ENCODE measurements at places on chromosomes 1 and 21.

GRCh38 chr1:86227026-86227425 lies 70.5 kb upstream of the COL24A1 start:
- no peak for DNase-seq

GRCh38 chr1:27109103-27109822 lies 45.7 kb downstream of the SLC9A1 start:
- DNase-seq = no peak

DNA sequence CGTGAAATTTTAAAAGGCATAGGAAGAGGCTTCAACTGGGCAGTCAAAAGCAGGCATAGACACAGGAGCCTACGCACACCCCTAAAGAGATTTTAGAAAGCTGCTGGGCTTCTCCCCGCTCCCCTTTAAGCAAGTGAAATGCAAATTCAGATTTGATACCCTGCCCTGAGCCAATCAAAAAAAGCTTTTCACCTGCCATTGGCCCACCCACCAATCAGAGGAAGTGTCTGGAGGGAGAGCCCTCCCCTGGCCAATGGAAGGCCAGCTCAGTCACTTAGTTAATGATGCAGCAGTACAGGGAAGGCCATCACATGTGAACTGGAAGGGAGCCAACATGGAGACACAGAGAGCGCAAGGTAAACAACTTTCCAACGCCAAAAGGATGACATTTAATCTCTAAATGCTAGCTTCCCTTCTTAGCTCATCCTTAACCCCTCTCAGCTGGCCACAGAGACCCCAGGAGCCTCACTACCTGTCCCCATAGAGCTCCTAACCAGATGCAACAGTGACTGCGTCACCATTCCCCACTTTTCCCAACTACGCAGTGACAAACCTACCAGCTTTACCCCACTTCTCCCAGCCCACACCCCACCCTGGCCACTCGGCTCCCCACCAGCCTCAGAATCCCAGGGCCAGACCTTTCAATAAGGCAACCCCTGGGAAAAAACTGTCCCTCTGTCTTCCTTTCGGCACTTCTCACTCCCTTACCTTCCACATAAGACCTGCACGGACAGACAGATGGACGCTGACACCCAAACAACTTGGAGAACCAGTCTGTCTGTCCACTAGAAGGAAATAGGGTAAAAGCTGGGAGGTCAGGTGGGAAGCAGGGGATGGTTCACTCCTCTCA lies 71.0 kb downstream of the CD46 start:
- DNase-seq = no peak

- DNase-seq = no peak
Measured at GRCh38 chr1:117632269-117633067, 26.6 kb downstream of the TENT5C start.

DNA sequence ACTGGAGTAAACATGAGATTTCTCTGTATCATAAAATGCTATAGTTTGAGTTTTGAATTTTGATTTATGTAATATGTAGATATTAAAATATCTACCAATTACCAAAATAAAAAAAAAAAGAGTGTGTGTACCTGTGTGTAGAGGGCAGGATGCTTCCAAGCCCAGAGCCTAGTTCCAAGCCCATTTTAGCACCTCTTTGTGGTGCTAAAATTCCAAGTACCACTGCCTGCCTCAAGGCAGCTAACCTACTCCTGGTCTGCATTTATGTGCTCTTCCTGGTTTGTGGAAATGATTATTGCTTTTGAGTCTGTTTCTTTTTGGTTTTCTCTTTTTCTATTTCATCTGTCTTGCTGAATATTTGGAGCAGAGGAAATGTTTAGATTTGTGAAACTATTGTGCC lies 8.7 kb upstream of the POU2F1 start:
- no peak for DNase-seq

GRCh38 chr21:42694751-42695696 lies 41.6 kb downstream of the PDE9A start:
- DNase-seq = no peak

DNA sequence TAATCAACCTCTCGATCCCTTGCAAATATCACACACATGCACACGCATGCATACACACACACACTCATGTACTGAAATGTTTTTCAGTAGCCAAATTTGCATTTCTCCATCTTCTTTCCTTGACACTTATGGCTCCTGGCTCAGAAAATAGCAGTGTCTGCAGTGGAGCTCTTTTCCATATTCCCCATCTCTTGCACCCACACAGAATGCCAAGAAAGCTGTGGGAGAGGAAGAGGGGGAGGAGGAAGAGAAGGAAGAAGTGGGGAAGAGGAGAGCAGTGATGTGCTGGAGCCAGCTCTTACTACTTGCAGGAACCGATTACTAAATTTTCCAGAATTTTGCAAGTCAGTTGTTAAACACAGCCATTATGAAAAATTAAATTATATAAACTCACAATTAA lies 9.9 kb downstream of the OPTC start:
- no peak for DNase-seq

DNA sequence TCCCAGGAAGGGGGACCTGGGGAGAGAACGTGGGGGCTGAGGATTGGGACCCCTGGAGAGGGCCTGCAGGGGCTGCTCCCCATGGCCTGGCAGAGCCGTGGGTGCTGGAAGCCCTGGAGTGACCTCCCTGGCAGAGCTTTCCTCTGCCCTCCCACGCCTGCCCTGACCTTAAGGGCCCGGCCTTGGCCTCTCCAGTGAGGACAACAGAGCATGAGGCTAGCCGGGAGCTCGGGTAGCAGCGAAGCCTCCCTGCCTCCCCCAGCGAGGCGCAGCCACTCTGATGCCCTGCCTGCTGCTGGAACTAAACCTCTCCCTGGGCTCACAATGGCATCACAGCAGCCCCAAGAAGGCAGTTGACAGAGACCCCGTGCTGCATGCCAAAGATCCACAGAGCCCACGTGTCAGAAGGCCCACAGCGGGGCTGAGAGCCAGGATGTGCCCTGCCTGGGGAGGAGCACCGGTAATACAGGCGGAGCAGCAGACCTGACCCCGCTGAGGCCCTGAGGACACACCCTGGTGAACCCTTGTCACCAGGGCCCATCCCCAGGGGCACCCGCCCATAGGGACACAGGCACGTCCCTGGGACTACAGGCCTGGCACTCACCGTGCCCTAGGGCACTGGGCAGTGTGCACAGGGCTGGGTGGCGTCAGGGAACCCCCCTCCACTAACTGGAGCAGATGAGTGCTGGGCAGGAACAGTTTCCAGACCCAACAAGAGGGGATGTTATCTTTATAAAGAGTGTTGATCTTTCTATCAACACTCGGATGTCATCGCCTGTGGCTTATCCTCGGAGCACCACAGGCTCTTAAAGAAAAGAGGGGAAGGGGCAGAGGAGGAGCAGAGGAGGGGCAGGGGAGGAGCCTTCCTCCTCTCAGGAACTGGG lies 48.4 kb downstream of the ARHGEF16 start:
- DNase-seq = no peak

GRCh38 chr1:53250325-53250724 lies 12.0 kb upstream of the MAGOH start:
- DNase-seq = no peak

DNA sequence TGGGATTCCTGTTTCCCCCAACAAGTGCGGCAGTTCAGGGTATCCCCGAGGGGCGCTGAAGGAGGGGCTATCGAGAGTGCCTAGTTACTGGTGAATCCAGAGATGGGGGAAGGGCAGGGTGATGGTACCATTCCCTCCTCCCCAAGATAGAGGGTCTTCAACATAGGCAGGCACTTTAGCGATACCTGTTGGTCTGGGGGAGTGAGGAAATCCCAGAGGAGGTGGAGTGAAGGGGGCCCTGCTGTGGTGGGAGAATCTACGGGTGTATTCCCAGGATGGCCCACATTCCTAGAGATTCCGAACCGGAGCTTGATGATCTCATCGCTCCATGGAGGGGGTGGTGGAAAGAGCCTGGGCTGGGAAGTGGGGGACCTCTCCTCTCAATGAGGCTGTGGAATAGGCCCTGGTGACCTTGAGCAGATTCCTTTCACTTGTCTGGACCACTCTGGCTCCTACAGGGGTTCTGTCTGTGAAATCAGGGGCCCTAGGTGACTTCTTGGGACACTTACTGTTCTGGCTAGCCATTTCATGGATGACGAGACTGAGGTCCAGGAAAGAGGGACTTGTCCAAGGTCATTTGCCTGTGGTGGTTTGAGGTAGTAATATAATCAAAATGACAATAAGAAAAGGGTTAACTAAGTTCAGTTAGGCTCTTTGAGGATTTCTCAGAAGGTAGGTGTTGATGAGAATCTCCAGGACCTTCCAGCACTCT lies 52.7 kb upstream of the SYNC start:
- no peak for DNase-seq

- peak; percentile 12 for DNase-seq
Measured at GRCh38 chr1:204763773-204764427, 78.4 kb upstream of the LRRN2 start.

DNA sequence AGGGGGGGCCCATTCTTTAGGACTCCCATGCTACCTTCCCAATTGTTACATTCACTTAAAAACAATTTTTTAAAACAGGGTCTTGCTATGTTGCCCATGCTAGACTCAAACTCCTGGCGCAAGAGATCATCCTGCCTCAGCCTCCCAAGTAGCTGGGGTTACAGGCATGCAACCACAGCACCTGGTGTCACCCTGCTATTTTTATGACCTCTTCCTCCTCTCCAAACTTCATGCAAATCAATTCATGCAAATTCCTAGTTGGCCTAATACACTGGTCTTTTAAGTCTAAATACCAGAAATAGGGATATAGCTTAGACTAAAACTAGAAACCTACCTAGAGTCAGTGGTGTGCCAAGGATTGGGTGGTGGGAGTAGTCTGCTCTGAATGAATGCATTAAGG lies 30.1 kb downstream of the CDKN2C start:
- DNase-seq = no peak

GRCh38 chr1:173473599-173474011 lies 3.5 kb upstream of the PRDX6 start:
- no peak for DNase-seq

DNA sequence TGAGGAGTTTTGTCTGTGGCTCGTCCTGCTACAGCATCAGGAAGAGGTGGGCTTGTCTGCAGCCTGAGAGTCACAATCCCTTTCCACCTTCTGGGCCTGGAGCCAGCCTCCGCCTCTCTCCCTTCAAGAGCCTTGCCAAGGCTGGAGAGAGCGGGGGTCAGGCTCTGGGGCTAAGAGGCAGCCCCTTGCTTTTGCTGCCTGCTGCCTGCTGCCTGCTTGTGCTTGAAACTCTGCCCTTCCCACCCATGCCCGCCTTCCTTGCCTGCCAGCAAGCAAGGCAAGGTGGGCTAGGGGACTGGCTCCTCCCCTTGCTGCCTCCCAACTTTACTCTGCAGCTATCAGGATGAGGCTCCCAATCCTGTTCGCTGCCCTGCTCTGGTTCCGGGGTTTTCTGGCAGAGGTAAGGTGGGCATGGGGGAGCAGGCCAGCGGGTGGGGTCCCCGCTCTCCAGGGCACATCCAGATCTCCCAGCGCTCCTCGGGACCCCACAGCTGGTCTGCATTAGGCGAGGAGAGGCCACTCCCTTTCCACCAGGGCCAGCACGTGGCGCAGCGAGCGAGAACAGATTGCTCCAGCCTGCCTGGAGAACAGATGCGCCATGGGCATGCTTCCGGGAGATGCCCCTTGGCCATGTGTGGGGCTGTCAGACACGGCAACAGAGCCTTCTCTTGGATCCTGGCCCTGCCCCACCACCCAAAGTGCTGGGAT lies 7.5 kb upstream of the PTPN7 start:
- DNase-seq = no peak

DNA sequence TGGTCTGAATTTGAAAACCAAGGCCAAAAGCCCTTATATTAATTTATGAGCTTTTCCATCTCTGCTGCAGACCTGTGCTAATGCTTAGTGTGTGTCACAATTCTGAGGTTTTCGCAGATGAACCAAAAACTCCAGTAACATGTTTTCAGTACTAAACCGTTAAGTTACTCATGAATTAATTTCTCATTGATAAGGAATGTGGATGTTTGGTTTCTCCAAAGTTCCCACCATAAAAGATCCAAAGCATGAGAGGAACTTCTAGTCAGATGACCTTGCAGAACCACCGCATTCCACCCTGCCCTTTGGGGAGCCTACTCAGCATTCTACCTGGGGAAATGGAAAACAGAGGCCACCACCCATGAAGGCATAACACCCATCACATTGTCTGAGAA lies 7.5 kb upstream of the LEPR start:
- peak; percentile 64 for DNase-seq

DNA sequence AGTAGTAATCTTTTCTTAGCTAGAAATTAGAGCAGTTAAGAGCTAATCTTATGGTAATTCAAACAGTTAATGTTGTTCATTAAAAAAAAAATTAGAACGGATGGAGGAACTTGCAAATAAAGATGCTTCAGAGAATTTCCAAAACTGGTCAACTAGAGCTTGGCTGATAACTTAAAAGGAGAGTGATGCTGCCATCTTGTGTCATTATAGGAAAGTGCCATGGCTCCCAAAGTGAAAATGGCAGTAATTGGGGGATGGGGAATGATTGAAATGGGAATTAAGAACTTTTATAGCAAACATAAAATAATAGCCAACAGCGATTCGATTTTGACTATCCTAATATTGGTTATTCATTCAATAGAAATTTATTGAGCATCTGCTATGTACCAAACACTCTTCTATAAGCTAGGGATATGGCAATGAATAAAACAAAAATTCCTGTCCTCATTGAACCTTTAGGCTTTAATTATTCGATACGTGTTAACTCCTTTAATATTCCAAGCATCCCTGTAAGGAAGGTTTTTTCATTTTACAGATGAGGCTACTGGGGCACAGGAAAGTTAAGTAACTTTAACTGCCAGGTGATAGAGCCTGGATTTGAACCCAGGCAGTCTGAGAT lies 5.7 kb upstream of the PLPP3 start:
- DNase-seq = peak; percentile 33

- DNase-seq = no peak
Measured at GRCh38 chr1:34896612-34897011, 32.8 kb downstream of the DLGAP3 start.

GRCh38 chr1:46516200-46516950 lies 26.7 kb downstream of the DMBX1 start:
- no peak for DNase-seq

DNA sequence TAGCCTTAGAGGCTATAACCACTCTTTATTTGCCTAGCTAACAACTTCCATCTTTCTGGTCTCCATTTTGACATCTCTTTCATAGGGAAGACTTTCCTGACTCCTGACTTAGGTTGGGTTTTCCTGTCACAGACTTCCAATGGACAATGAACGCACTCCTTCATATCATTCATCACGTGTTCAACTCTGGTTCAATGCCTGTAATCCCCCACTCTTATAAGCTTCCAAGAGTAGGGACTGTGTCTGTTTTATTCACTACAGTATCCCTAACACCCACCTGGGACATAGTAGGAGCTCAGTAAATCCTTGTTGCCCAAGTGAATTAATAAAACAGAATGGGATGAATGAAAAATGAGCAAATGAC lies 4.6 kb downstream of the SLAMF1 start:
- DNase-seq = no peak

DNA sequence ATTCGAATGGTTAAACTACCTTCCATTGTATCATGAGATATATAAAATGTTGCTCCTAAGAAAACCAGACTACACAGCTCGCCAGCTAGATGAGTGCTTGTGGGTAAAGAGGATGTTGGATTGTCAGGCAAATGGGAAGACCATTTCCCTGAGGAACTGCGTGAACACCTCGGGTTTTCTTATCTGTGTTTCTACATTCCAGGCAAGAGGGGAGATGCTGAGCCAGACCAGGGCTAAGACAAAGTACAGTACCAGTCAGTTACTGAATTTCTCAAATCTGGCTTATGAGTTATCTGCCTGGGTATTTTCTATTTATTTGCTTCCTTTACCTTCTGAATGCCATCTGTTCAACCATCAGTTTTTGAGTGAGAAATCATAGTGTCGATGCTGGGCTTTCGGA lies 170.8 kb downstream of the PLA2G4A start:
- no peak for DNase-seq

- peak; percentile 40 for DNase-seq
Measured at GRCh38 chr21:41932191-41932575, 21.6 kb downstream of the C2CD2 start.
